ENCODE measurements at places on chromosomes 2 and 18.

GRCh38 chr18:49378458-49378857 lies 82.0 kb downstream of the DYM start:
- DNase-seq, result no peak
- H3K27me3 ChIP-seq, result no peaks in the 10 kb centered on the region
- no peak overlapping the region for H3K4me3 ChIP-seq
- no peaks in the 10 kb centered on the region for H3K4me1 ChIP-seq
- H3K27ac ChIP-seq, result no peak overlapping the region
- peaks cover 18% of the 10 kb centered on the region for H3K36me3 ChIP-seq

DNA sequence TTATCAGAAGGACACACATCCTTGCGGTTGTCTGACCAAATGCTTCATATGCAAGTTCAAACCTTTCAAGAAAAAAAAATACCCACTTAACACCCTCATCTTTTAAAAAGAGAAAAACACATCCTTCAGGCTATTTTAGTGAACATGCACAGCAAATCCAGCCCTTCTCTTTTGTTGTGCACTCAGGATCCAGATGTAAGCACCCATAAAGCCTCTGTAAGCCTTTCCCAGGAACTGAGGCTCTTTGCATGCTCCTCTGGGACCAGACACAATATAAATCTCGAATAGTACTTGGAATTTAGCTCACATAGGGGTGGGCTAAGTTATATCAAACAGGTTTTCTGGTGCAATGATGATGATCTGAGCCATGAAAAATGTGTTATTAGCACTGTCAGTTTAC lies 308.8 kb upstream of the FAM98A start:
- no peak overlapping the region for H3K4me3 ChIP-seq
- H3K36me3 ChIP-seq, result no peaks in the 10 kb centered on the region
- DNase-seq, result no peak

GRCh38 chr18:74745633-74746403 lies 148.1 kb downstream of the ZNF407 start:
- H3K4me1 ChIP-seq, result no peaks in the 10 kb centered on the region
- no peak overlapping the region for H3K27ac ChIP-seq
- H3K4me3 ChIP-seq, result no peak overlapping the region
- no peak for DNase-seq
- H3K27me3 ChIP-seq, result no peaks in the 10 kb centered on the region

GRCh38 chr2:119684518-119684917 lies 5.5 kb downstream of the TMEM177 start:
- no peak for DNase-seq
- peaks cover 17% of the 10 kb centered on the region for H3K4me1 ChIP-seq

DNA sequence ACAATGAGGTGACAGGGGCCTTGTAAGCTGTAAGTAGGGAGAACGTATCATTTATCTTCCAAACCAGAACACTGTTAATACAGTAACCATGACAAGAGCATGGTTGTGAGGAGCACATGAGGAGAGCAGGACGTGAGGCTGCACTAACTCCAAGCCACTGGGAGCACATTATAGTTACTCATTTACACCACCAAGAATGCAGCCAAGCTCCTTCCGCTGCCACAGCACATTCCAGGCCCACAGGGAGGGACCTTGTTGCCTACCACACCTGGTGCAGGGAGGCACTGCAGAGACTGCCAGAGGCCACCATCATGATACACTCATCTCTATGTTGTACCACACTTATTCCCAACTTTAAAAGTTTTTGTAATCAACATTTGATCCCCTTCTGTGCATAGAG lies 13.5 kb upstream of the SFXN5 start:
- DNase-seq, result no peak
- no peaks in the 10 kb centered on the region for H3K36me3 ChIP-seq
- no peak overlapping the region for H3K4me3 ChIP-seq
- H3K27ac ChIP-seq, result no peak overlapping the region
- H3K4me1 ChIP-seq, result no peaks in the 10 kb centered on the region

DNA sequence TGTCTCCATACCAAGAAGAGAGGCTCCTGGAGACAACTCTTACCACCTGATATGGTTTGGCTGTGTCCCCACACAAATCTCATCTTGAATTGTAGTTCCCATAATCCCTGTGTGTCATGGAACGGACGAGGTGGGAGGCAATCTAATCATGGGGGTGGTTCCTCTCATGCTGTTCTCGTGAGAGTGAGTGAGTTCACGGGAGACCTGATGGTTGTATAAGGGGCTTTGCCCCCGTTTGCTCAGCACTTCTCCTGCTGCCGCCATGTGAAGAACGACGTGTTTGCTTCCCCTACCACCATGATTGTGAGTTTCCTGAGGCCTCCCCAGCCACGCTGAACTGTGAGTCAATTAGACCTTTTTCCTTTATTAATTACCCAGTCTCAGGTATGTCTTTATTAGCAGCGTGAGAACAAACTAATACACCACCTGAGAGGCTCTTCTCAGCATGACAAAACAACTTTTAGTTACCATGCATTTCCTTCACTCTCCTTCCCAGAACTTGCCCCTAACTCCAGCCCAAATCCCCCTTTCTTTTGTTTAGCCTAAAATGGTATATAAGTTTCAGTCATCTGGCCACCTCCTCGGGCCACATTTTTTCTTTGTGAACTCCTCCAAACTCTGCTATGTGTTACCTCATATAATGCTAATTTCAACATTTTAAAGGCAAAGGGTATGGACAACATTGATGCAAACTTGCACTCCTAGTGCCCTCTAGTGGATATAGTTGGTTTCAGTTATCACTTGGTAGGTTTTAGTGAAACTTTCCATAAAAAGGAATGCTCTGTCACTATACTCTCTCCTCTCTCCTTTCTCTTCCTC lies 58.6 kb upstream of the SLC25A52 start:
- no peaks in the 10 kb centered on the region for H3K4me1 ChIP-seq
- DNase-seq, result no peak
- no peak overlapping the region for H3K4me3 ChIP-seq
- no peak overlapping the region for H3K27ac ChIP-seq
- H3K36me3 ChIP-seq, result no peaks in the 10 kb centered on the region
